ENCODE measurements at places on chromosomes 7 and 10.

DNA sequence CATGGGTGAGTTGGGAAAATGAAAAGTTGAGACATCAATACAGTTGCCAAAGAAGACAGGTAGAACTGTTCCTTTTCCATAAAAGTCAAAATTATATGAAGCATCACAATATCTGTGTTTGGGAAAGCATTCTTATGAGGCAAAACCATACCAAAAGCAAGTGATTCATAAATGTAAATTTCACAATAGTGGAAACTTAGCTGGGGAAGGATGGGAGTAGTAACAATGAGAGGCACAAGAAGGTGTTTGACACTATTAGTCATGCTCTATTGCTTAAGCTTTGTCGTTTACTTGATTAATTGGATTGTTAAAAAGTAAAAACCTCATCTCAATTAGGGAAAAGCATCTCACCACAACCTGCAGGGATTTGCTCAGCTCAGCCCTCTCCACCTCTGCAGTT, 240.2 kb downstream of the C7orf25 start:
- DNase-seq, result no peak

DNA sequence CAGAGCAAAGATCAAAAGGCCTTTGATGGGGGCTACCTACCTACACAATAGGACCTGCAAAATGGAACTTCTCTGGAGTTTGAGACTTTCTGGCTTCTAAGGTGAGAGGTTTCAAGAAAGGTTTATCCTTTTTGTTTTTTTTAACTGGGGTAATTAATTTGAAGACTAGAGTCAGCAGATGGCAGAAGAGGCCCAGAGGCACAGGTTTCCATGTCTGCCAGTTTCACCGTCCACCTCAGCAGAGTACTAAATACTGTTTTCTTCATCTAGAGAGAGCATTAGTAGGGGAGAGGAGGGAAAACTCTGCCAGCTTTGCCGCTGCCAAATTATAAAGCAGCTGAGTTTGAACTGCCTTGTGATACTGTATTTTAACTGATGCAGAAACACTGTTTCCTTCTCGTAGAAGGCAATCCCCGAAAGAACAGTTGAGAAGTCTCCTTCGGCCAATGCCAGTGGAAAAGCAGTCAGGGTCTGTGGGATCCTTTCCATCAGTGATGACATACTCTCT, 138.7 kb downstream of the SLC25A13 start:
- no peak for DNase-seq

GRCh38 chr10:80581469-80581835, 43.8 kb downstream of the SH2D4B start:
- DNase-seq, result no peak

- DNase-seq, result no peak
These were observed 304.0 kb downstream of the ZEB1 start for GRCh38 chr10:31622978-31623377.

- DNase-seq, result no peak
These were observed 285.9 kb upstream of the FZD8 start for GRCh38 chr10:35927990-35928488.

GRCh38 chr7:91941450-91941849, 788 bp downstream of the AKAP9 start:
- DNase-seq, result peak; percentile 65

- DNase-seq, result no peak
These were observed 344.0 kb downstream of the REEP3 start for GRCh38 chr10:63865210-63865609.

DNA sequence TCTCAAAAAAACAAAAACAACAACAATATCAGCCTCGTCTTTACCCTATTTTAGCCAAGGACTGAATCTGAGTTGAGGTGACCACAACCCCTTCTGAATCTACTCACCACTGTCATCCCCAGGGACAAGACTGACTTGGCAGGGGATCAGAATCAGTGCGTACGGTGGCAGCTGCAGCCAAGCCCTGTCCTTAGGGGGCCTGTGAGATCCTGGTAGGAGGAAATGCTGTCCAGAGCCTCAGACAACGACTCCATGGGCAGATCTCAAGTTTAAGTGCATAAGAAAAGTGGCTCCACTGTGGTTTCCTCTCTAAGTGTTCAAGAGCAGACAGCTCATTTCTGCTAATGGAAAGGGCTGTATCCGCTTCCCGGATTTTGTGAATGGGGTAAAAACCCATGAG, 22.4 kb upstream of the CYTH3 start:
- no peak for DNase-seq

- DNase-seq, result no peak
These were observed 80.1 kb downstream of the SEC61G start for GRCh38 chr7:54678763-54679489.

DNA sequence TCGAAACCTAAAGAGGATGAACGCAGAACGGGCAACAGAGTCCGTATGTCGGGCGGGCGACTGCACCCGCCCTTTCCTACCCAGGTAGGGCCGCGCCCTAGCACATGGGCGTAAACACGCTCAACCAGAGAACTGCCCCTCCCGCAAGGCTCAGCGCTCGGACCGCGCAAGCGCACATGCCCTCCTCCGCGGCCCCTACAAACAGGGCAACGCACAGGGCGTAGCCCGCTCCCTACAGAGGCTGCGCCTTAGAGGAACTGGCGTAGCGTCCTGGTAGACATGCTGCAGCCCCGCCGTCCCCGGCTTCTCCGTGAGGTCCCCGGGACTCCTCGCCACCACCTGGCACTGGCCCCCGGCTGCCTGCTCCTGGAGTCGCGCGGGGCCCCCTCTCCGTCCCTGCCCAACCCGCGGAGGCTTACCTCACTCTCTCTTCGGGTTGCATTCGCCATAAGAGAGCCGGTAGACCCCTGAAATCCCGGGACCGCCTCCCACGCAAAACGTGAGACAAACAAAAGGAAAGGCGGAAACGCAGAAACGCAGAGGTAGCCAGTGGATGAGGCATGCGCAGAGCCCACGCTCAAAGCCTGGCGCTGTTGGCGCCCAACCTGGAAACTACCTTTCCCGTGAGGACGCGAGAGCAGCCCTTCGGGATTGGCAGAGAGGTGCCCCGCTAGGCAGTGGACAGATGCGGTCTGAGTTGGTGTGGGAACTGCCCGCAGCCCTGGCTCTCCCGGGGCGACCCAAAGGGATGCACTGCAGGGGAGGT, at the start of gene ZNF33B:
ZNF33B (minus strand) TSS at position 516 of the 766 bp plus-strand sequence. CDS start 1,642 bp downstream, outside the sequence.
- peak; percentile 97 for DNase-seq

GRCh38 chr10:51567271-51567670, 132.1 kb downstream of the CSTF2T start:
- DNase-seq, result no peak

DNA sequence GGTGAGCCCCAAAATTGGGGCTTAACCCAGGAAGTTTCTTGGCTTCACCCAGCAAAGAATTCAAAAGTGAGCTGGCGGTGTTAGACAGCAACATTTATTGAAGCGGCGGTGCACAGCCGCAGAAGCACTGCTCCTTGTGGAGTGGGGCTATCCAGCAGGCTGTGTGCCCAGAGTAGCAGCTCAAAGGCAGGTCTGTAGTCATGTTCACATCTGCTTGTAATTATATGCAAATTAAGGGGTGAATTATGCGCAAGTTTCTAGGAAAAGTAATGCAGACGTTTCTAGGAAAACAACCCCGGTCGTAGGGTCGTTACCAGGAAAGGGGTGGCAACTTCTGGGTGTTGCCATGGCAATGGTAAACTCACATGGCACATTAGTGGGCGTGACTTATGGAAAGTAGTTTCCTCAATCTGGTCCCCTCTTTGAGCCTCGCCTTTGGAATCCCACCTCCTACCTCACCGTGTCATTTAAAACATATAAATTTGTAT, 13.7 kb upstream of the KBTBD2 start:
- peak; percentile 49 for DNase-seq

GRCh38 chr10:35934642-35934995, 292.5 kb upstream of the FZD8 start:
- DNase-seq, result no peak

DNA sequence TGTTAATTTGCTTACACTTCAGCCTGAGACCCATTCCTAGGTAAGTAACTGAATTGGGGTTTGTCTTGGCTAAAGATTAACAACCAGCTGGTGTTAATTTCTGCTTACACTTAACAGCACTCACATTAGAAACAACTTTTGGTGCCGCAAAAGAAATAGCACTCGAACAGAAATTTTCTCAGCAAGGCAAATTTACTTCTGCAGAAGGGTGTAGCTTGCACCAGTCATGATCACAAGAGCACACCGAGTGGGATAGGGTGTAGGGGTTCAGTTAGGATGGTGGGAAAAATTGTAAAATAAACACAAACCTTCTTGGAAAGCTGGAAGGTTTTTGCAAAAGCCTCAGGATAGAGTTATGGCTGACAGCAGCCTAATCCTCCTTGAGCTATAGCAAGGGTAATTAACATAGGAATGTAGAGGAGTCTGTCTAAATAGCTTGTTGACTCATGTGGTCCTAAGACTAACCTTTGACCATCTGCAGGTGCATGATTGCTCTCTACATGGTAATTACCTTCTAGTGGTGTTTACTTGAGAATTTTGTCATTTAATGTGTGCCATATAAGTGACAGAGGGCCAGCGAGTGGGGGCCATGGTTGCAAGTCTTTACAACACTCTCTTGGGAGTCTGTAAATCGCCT, 67.8 kb upstream of the CDK13 start:
- DNase-seq, result no peak
